ENCODE measurements at places on chromosomes 11 and 22.

GRCh38 chr11:8356216-8356615, 92.5 kb upstream of the LMO1 start:
- DNase-seq = no peak

DNA sequence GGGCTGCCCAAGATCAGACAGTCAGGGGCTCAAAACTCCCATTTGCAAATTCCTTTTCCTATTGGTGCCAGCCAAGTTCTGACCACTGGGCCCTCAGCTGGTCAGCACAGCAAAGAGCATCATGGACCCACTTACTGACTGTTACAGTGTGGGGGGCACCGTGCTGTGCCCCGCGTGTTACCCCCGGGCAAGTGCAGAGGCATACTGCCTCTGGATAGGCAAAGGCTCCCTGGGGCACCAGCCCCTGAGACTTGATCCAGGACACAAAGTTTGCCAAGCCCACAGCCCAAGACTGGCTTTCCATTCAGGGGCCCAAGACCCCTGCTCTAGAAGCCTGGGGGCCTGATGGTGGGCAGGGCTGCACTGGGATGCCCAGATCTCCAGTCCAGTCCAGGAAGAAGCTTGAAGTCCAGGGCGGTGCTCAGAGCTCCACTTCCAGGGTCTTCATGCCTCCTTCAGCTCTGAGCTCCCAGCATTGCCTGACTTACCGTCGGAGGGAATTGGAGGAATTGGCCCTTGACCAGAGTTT, 6.6 kb downstream of the LRRC32 start:
- DNase-seq = no peak

DNA sequence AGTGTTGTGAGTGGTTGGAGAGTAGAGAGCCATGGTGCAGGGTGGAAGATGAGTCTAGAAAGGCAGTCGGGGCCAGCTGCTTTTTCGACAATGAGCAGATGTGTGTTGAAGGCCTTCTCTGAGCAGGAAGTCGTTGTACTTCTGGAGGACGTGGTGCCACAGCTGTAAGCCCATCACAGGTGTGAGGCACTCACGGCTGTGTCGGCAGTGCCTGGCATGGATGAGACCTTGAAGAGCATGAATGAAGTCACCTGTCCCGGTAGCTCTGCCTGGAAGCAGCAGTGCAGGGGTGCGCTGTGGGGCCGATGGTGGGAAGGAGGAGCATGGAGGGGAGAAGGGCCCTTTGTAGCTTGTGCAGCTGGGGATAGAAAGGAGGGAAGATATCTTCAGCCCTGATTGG, 165.2 kb downstream of the PKNOX2 start:
- DNase-seq = no peak

DNA sequence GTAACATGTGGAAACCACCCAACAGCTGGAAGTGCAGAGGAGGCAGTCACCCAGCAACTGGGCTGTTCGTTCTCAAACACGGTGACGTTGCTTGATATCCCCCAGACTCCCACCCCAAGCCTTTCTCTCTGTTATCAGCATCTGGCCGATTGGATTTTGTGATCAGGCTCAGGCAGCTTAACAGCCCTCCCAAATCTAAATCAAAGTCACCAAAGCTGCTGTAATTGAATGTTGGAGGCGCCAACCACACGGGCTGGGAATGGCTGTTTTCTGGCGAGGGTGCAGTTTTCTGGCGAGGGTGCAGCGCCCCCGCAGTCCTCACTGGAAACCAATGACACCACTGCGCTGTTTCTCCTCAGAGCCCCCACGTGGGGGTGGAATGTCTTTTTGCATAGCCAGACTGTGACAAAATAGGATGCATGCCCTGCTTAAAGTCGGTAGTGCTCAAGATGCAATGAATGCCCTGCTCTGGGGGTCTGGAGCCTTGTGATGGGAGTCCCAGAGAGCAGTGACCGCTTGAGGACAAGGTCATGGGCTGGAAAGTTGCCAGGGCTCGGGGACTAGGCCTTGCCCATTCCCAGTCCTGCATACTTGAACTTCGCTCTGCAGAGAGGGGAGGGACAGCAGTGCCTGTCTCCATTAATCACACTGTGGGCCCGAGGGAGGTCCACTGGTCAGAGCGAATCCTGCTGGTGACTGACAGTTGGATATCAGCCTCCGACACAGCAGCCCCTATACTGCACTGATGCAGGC, 105.3 kb downstream of the MORC2 start:
- no peak for DNase-seq

DNA sequence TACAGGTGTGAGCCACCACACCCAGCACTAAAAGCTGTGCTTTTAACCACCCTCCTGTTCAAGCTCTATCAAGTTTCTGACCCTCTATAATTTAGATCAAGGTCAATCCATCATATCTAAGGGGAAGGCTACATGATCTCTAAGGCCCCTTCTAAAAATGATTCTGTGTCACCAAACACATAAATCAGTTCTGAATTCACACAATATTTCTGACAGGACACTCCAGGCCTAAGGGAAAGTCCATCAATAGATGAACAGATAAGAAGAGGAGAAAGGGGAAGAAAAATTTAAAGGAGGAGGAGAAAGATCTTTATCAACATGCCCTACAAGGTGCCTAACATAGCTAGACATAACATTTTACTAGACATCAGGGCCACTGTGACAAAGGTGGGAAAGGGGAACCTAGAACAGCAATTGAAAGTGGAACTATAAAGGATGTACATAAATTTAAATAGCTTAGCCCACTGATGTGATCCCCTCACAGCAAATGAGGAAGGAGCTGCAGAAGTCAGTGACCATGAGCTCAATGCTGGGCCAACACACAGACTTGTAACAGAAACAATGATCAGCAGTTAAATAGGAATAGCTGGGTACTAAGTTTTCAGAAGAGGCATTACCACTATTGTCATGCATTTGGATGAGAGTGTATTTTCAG, 4.7 kb downstream of the PRCP start:
- no peak for DNase-seq

- DNase-seq = no peak
Measured at GRCh38 chr11:112470355-112470754, 209.7 kb upstream of the PLET1 start.

DNA sequence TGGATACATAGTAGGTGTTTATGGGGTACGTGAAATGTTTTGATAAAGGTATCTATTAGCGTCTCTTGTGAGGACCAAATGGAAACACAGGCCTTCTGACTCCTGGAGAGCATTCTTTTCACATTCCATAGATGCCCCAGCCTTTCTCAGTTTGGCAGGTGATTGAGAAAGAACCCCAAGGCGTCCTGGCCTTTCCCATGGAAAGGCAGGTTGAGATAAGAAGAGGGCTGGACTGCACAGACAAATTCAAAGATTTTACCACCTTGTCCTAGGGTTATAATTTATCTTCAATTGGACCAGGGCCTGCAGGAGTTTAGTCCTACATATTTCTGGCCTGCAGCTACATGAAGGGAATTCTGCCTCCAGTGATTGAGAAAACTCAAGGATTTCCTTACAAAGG, 661 bp upstream of the OLFML1 start:
- no peak for DNase-seq

GRCh38 chr11:102451681-102452460, 694 bp downstream of the TMEM123 start:
- peak; percentile 71 for DNase-seq

GRCh38 chr22:49218142-49218541, 609.5 kb downstream of the BRD1 start:
- no peak for DNase-seq

- DNase-seq = no peak
Measured at GRCh38 chr11:133081730-133082452, 450.4 kb downstream of the OPCML start.

DNA sequence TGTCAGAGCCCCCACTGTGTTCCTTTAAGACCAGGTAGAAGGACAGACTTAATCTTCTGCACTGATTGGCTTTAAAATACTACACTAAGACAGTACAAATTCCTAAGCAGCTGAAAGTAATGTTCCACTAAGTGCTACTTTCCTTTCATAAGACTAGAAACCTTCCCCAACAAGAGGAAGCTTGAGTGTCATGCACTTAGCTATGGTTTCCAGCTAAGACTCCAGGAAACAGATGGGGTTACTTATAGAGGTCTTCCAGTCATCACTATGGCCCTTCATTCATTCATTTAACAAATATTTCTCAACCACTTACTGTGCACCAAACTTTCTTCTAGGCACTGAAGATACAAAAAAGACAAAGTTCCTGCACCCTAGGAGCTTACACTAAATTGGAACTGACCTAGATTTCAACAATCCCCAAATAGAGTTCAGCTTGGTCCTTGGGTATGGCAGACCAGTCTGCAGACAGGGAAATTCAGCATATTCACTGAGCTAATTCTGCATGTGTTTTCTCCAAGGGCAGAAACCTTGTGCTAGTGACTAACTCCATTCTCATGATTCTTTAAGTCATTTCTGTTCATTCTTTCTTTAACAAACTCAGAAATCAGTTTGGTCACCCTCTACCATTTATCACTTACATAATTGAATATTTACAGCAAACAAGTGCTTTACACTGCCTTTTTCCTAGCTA, 178.4 kb upstream of the MTNR1B start:
- DNase-seq = no peak

DNA sequence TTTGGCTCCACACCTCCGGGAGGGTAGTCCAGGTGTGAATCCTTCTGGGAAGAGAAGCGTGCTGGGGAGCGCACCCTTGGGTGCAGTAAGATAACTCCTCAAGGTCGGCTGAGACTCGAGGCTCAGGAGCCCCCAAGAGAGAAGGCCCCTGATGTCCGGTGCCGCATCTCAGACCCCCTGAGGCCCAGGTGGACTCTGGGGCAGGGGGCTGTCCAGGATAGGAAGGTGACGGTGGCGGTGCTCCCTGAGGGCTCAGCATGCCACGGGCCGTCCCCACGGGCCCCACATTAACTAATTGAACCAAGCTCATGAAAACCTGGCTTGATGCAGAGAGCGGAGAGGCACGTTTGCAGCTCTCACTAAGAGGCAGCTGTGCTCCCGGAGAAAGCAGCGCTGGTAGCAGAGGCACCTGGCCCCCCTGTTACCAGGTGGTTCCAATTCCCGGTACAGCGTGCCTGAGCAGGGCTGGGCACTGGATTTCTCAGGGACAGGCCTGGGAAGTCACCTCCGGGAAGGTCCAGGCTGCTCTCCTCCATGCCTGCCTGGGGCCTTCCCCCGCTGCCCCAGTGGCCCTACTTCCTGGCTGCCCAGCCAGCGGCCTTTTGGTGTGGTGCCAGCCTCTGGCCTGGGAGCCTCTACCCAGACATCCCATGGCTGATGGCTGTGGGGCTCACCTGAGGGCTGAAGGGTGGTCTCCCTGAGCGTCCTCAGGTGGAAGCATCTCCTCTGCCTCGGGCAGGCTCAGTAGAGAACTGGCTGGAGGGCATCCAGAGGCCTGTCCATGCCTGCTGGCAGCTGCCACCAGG, 1.1 kb downstream of the KCNQ1 start:
- no peak for DNase-seq

GRCh38 chr11:20342347-20343141, 21.0 kb upstream of the HTATIP2 start:
- DNase-seq = no peak

GRCh38 chr11:61071208-61071681, 31.0 kb upstream of the CD5 start:
- DNase-seq = no peak

DNA sequence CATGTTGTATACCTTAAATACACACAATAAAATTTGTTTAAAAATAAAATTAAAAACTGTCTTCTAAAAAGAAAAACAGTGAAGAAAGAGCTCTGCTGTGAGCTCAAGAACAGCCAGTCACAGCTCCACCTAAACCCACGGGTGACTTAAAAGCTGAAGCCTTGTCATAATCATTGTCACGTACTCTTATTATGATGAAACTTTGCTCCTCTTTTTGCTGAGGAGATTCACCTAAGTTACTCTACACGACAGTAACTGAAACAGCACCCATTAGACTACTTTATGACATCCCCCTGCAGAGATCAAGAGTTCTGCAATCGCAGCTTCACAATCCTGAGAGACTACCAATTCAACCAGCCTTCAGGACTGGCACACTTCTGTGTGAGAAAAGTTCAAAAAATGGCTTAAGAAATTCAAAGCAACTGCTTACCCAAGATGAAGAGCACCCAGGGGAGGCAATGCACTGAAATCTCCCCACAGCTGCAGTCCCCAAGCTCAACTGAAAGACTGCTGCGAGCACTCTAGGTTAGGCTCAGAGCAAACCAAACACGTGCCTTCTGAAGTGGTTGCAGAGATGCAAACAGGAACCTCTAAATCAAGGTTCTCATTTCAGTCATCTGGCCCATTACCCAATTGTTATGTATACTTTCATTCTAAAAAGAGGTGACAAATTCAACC, at the start of gene JAML:
JAML (minus strand) TSS at position 501 of the 678 bp plus-strand sequence. CDS start 10,145 bp downstream, outside the sequence.
- no peak for DNase-seq

GRCh38 chr11:61971248-61972111, 4.0 kb upstream of the FTH1 start:
- DNase-seq = peak; percentile 86

- DNase-seq = peak; percentile 12
Measured at GRCh38 chr11:118488480-118489109, 38.7 kb upstream of the TTC36 start.

GRCh38 chr22:35044607-35045390, 21.2 kb upstream of the ISX start:
- DNase-seq = no peak

DNA sequence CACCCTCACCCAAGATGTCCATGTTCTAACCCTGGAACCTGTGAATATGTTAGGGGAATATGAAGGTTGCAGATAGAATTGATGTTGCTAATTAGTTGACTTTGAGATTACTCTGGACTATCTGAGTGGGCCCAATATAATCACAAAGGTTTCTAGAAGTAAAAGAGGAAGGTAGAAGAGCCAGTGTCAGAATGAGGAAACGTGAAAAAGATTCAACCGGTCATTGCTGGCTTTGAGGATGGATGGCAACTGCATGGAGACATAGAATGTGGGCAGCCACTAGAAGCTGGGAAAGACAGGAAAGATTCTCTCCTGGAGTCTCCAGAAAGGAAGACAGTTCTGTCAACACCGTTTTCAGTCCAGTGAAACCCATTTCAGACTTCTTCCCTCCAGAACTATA, 86.6 kb downstream of the CLPB start:
- no peak for DNase-seq

GRCh38 chr11:72598906-72599305, 75.3 kb downstream of the PDE2A start:
- no peak for DNase-seq

- DNase-seq = no peak
Measured at GRCh38 chr11:9099617-9100016, 8.2 kb upstream of the SCUBE2 start.

GRCh38 chr11:73931039-73931645, 19.7 kb upstream of the DNAJB13 start:
- DNase-seq = no peak

- no peak for DNase-seq
Measured at GRCh38 chr11:3799873-3800272, 2.5 kb upstream of the NUP98 start.

- DNase-seq = no peak
Measured at GRCh38 chr22:19081351-19081750, 40.9 kb downstream of the DGCR2 start.

- no peak for DNase-seq
Measured at GRCh38 chr11:111349191-111349695, 29.8 kb downstream of the POU2AF1 start.

GRCh38 chr11:116168459-116168787, 604.4 kb downstream of the BUD13 start:
- no peak for DNase-seq

- peak; percentile 27 for DNase-seq
Measured at GRCh38 chr11:119533921-119534736, 111.2 kb upstream of the THY1 start.

Data from NCI-H510A (cell line).